Pulmonary artery endothelial cell (primary cell): ENCODE measurements at places on chromosomes 12 and 14. TPM values are rescaled to one million over a fixed set of nuclear protein-coding genes. Genes with fewer than 3 reads are reported as not detected.

GRCh38 chr14:102778338-102779083, 1.3 kb downstream of the TRAF3 start:
- DNase-seq, result no peak

- DNase-seq, result no peak
These were observed 217.2 kb downstream of the C12orf50 start for GRCh38 chr12:87812030-87812429.

DNA sequence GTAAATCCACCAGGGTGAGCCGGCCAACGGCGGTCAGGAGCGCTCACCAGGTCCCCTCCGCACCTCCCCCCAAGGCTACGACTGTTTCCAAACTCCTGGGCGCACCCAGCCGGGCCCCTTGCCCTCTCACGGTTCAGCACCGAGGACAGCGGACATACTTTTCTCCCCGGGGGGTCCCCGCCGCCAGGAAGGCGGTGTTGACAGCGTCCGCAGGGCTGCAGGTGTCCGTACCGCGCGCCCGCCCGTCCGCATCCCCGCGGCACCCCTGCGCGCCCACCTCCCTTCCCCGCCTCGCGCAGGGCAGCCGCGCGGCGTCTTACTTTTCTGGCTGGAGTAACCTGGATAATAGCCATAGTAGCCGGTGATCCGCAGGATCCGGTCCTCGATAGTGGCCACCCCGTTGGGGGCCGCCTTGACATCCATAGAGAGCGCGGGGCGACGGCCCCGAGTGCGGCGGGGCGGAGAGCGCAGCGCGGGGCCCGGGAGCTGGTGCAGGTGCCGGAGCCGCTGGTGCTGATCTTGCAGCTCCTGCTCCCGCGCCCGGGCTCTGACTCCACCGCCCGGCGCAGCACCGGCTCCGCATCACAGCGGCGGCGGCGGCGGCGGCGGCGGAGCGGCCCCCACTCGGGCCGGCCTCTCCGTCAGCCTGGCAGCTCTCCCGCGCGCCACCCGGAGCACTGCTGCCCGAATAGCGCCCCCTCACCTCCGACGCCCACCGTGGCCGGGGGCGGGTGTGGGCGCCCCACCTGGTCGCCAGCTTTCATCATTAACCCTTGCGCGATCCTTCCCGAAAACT, at the start of gene SLC35F4:
Gene SLC35F4 (minus strand): TSS at position 690 of the 796 bp plus-strand sequence.
- DNase-seq, result no peak

GRCh38 chr14:52778702-52779101, 12.7 kb downstream of the GNPNAT1 start:
- no peak for DNase-seq

DNA sequence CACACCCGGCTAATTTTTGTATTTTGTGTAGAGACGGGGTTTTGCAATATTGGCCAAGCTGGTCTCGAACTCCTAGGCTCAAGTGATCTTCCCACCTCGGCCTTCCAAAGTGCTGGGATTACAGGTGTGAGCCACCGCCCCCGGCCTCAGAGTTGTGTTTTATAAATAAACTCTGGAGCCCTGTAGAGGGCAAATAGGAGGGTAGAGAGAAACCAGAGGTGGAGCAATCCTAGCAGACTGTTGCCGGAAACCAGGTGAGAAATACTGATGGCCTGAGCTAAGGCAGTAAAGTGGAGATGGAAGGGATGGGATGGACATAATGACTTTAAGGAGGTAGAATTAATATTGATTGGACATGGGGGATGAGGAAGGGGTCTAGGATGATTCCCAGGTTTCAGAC, 2.7 kb upstream of the HSD17B6 start:
- DNase-seq, result no peak

- DNase-seq, result no peak
These were observed 283.4 kb downstream of the DAD1 start for GRCh38 chr14:22305607-22306006.

DNA sequence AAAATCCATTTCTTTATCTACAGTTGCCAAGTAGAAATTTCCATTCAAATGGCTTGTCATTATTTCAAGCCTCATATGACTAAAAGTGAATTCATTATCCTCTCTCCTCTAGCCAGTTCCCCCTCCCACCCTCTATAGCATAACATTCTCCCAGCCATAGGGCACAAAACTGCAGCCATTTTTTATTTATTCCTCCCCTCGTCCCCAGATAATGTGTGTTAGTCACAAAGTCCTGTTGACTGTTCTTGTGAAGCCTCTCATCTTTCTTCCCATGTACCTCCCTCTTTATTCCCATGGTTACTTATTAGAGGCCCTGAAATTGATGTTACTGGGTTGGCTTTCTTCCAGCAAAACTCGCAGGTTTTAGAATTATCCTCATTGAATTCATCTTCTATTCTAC, 13.2 kb downstream of the RTN1 start:
- no peak for DNase-seq

- no peak for DNase-seq
These were observed 12.1 kb downstream of the ETV6 start for GRCh38 chr12:11661491-11662089.

DNA sequence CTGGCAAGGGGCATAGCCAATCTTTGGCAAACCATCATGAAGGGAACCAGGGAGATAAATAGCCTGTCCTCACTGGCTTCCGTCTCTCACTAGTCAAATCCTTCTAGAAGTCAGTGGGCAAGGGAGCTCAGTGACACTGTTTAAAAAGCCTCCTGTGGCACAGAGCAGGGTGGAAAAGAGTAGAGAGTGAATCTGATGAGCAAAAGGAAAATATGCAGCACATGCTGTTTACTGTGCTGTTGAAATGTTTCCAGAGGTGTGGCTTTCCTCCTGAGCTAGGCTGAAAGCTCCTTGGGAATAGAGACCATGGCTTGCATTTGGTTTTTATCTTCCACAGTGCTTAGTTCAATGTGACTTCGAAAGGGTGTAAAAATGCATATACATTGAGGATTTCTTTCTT, 7.7 kb upstream of the DYRK2 start:
- no peak for DNase-seq

DNA sequence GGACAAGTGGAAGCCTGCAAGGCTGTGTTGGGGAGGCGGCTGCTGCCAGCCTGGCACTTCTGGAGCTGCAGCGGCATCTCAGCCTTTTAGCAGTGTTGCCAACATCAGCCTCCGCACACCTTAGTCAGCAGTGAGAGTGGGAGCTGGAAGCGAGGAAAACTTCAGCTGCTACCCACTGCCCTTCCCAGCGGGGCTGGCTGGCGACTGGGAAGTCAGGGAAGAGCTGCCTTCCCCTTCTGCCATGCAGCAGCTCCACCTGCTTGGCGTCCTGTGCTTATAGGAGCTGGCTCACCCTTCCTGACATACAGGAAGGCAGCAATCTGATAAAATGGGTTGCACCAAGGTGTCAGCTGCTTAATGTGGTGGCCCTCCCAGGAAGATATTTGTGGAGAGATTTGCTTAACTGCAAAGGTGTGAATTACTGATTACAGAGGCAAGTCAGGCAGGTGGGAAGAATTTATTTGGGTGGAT, 15.4 kb upstream of the PLEKHG3 start:
- no peak for DNase-seq

DNA sequence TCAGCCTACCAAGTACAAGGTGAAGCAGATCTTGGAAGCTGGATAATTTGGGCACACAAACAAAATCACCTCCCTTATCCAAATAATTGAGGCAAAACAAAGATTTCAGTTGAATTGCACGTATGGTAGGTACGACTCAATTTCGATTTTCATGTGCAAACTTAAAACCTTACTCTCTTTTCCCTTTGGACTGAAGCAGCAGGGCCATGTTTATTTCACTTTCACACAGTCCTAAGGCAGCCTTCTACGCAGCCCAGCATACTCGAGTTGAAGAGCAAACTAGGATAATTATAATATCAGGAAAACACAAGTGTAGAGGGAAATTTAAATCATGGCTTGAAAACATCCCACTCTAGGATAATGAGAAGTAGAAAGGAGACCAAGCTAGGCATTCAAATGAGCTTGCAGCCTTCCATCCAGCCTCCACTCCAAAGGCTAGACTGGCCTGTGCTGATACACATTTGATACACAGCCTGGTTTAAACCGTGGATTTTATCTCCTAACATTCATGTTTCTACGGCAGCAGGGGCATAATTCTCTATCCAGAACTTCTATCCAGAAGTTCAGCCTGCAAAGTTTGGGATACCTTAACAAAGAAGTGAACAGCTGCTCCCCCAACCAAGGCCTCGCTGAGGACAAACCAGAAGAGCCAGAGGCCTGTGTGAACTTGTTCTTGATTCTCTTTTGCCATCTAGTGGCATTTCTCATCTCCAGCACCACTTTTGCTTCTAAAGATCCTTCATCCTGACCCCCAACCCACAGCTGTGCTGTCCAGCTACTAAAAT, 2.4 kb upstream of the RNASE7 start:
- DNase-seq, result no peak

DNA sequence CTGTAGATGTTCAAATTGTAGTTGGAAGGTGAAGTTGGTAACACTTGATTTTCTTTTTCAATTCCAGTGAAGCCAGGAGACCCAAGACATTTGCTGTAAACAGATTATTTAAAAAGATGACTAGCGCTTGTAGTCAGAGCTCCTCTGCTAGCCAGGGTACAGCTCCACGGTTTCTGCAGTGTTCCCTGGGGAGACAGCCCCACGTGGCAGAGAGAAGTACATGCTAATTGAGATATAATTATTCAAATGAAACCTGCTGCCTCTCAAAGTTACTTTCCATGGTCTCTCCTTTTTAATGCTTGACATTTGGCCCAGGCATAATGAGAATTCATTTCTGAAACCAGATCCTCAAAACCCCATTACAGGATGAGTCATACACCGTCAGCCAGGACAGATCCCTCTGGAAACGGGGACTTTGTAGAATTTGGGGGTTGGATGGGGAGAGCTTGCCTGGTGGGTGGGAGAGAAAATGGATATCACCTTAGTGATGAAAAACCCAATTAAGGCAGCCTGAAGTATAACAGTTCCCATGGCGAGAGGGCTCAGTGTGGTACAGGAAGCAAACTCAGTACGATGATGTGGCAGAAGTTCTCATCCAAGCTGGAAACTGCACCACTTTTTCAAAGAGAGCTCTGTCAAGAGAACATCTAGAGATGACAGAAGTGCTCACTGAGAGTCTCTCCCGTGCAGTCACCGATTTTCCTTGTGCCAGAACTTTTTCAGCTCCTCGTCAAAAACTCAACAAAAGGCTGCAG, 637.7 kb upstream of the TMEM132C start:
- DNase-seq, result no peak

GRCh38 chr14:89773644-89774316, 180.8 kb downstream of the EFCAB11 start:
- no peak for DNase-seq

DNA sequence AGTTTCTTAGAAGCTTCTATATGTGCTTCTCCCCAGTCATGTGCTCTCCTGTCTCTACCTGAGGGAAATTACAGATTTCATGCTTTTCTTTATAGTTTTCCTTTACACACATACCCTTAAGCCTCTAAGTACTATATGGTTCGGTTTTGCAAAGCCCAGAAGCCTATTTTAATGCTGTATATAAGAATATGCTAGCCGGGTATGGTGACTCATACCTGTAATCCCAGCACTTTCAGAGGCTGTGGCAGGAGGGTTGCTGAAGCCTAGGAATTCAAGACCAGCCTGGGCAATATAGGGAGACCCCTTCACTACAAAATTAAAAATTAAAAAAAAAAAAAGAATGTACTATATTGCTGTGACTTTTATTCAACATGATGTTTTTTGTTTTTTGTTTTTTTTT, 15.4 kb downstream of the DGLUCY start:
- no peak for DNase-seq

DNA sequence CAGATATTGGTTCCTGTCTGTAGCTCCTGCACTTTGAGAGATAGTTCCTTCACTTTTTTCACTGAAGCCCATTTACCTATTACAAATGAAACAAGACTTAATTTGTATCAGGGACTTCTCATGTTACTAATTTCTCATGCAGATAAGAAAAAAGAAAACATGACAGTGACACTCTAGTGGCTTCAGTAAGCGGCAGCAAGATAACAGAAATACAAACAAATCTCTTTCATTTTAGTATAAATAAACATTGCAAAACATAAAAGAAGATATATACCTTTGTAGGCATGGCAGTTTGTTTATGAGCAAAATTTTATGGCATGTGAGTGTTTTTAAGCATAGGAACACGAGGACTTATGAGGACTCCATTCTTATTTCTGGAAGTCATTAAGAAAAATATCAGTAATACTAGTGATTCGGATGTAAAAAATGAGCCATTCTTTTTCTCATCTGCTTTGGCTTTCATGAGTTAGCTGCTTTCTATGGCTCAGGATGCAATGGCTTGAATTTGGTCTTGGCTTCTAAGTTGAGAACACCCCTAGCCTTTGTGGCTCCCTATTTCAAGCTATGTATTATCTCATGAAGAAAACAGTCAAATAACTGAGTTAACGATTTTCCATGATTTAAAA, 310.1 kb upstream of the RGS6 start:
- DNase-seq, result no peak

GRCh38 chr12:86154620-86155019, 101.6 kb downstream of the MGAT4C start:
- DNase-seq, result no peak

DNA sequence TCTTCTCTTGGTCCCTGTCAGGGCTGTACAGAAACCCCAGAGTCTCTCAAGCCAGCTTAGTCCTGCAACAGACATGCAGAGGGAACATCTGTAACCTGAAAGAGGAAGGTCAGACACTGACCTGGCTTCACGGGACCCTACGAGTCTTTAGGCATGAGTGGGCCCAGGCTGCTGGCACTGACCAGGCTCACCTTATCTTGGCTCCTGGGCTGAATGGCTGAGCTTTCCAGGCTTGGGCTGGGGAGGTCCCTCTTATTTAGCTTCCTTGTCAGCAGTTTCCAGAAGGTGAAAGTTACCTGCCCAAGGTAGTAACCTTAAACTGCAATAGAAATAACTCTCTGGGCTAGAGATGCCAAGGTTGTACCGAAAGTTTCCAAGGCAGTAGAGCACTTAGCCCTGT, 58.4 kb upstream of the FUT8 start:
- DNase-seq, result no peak

- no peak for DNase-seq
These were observed 572.3 kb downstream of the ETNK1 start for GRCh38 chr12:23197266-23197665.

DNA sequence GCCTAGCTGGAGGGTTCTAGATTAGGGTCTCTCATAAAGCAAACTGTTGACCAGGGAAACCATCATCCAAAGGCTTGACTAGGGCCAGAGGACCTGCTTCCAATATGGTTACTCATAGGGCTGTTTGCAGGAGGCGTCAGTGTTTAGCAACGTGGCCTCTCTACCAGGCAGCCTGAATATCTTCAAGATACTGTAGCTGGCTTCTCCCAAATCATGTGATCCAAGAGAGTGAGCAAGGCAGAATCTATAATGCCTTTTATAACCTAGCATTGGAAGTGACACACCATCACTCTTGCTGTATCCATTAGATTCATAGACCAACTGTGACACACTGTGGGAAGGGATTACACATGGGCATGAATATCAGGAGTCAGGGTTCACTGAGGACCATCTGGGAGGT, 17.3 kb downstream of the TPH2 start:
- no peak for DNase-seq

The TSPAN9 gene
- 65.0 and 67.0 TPM in 2 replicates for total RNA-seq

The HSPB8 gene
- total RNA-seq, result 2.9 and 8.7 TPM in 2 replicates

The RDH12 gene
- not detected in 2 replicates for total RNA-seq

The FAM90A1 gene
- 0.11 TPM in 1 of 2 replicates, not detected in the other for total RNA-seq
